Fibroblast of lung (primary cell): ENCODE measurements at places on chromosomes 2 and 18.

GRCh38 chr18:32420084-32420750 is 50.5 kb downstream of the GAREM1 start:
- no peak for DNase-seq

GRCh38 chr2:16588565-16588964 is 77.1 kb downstream of the CYRIA start:
- no peak for DNase-seq

- no peak for DNase-seq
Measured at GRCh38 chr2:579961-580360, 97.2 kb downstream of the TMEM18 start.

- DNase-seq, result no peak
Measured at GRCh38 chr2:5756272-5756671, 64.1 kb downstream of the SOX11 start.

- peak; percentile 19 for DNase-seq
Measured at GRCh38 chr18:76426737-76427305, 68.2 kb downstream of the ZNF516 start.

DNA sequence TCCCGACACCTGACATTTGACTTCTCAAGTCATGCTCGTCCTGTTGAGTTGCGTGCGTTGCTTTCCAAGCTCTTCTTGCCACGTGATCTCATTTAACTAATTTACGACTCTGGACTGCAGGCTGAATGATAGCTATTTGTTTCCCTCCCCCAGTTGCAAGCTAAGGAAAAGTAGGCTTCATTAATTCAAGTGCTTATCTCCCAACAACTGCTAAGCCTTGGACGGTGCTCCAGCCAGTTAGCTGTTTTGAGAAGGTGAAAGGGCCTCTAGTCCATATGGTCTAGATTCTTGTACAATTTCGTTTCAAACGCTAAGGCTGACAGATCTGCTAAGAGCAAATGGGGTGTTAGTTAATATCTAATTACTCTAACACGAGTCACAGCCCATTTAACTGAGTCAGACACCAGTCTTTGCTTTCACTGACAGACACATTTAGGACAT is 21.1 kb downstream of the GPR45 start:
- DNase-seq, result no peak

DNA sequence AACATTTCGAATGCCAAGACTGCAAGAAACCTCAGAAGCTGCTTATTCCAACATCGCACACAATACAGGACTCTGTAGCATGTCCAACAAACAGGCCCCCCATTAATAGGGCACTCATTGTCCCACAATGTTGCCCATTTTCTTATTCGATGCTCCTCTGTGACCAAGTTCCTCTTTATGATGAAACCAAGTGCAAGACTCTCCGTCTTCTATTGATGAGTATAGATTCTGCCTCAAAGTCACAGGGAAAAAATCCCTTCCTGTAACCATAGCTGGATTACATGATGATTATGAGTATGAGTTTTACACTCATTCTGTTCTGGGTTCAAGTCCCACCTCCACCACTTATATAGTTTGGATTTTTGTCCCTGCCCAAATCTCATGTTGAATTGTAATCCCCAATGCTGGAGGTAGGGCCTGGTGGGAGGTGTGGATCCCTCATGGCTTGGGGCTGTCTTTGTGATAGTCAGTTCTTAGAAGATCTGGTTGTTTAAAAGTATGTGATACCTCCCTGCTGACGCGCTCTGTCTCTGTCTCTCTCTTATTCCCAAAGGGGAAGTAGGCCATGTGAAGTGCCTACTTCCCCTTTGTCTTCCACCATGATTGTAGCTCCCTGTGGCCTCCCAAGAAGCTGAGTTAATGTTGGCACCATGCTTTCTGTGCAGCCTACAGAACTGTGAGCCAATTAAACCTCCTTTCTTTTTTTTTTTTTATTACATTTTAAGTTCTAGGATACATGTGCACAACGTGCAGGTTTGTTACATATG is 148.7 kb downstream of the OSR1 start:
- no peak for DNase-seq

DNA sequence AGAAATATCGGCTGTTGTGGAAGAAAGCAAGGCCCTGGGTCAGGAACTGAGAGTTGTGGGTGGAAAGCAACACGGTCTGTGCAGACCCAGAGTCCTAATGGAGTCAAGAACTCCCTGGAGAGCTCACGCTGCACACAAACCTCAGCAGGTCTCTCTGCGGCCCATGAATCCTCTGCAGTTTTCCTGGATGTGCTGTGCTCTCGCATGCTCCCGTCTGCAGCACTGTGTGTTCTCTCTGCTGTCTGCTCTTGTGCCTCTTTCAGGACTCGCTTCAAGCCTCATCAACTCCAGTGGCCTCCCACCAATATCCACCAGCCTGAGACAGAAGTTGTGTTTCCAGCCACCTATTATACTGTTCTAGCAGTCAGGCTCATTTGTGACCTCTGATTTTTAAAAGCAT is 24.3 kb downstream of the RNU4ATAC start:
- DNase-seq, result no peak

GRCh38 chr2:17620280-17620679 is 79.8 kb downstream of the VSNL1 start:
- peak; percentile 84 for DNase-seq

- no peak for DNase-seq
Measured at GRCh38 chr2:128455721-128456050, 137.0 kb upstream of the HS6ST1 start.

GRCh38 chr2:121356058-121356640 is 71.1 kb upstream of the TFCP2L1 start:
- DNase-seq, result peak; percentile 80

- DNase-seq, result peak; percentile 41
Measured at GRCh38 chr2:6960659-6961058, 43.4 kb downstream of the RNF144A start.

DNA sequence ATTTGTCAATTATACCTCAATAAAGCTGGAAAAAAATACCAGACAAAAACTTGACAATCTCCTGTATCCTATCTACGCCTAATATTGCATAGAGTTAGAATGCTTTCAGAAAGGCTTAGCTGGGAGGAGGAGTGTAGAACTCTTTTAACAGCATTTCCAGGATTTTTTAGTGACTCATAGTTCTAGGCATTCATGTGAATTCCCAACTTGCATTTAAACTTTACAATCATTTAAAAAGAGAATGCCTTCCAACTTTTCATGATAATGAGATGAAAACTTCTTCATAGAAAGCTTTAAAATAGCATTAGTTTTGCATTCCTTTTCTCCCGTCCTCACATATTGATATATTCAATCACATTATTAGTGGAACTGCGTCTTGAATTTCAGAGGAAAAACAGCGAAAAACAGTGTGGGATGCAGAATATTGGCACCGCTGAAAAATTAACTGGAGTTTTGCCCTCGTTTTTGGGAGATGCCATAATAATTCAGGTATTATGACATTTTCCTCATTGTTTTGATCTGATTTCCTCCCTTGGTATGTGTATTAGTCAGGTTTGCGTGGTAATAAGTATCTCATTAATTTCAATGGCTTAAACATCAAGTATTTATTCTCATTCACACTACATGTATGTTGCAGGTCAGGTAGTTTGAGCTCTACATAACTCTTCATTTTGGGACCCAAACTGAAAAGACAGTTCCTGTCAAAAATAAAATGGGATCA is 293.2 kb upstream of the FIGN start:
- DNase-seq, result peak; percentile 83

GRCh38 chr2:65979446-65979845 is 455.5 kb upstream of the MEIS1 start:
- DNase-seq, result no peak

DNA sequence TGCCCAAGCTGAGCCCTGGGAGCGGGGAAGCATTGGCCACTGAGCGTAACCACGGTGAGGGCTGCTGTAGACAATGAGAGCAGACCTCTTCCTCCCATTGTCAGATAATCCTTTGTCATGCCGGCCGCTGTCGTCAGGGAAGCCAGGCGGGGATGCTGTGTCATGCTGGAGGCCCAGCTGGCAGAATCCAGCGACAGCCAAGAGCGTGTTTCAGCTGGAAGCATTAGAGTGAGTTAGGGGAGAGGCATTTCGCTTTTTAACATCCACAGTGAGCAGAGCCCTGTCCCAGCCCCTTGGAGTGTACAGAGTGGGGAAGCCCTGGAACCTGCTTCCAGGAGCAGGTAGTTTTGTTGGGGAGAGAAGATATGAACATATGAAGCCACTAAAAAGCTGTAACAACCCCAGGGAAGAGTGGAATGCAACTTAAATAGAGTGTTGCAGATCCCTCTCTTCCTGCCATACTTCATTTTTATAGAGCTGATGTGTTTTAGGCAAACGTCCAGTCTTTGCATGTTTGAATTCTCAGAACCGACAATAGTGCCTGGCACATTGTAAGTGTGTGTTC is 7.0 kb downstream of the CTIF start:
- DNase-seq, result peak; percentile 85

GRCh38 chr2:206802654-206803514 is 37.5 kb downstream of the FASTKD2 start:
- DNase-seq, result no peak

DNA sequence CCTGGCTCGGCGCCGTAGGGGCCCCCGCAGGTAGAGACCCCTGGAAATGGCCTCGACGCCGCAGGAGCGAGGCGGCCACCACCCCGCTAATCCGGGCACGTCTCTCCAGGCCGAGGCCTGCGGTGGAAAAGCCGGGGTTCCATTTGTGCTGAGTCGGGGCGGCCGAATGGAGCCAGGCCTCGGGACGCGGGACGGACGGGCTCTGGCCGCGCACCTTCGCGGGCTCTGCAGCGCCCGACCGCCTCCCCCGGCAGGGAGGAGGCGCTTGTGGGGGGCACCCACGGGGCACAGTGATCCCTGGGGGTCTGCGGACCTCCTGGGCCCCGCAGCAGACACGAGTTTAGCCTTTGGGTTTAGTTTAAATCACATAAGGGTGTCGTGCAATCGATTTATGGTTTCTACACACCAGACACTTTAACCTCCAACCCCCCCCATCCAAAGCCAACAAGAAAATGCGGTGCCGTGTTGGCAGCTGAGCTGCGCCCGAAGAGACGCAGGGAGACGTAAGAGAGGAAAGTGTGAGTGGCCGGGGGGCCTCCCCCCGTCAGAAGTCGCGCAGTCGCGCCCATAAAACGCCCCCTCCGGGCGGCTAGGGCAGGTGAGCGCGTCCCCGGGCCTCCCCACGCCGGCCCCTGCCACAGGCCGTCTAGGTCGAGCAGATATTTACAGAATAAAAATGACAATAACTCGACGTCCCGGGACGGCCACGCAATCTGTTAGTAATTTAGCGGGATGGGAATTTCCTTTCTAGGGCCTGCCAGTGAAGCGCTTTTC is 1.0 kb upstream of the NFATC1 start:
- DNase-seq, result peak; percentile 56

DNA sequence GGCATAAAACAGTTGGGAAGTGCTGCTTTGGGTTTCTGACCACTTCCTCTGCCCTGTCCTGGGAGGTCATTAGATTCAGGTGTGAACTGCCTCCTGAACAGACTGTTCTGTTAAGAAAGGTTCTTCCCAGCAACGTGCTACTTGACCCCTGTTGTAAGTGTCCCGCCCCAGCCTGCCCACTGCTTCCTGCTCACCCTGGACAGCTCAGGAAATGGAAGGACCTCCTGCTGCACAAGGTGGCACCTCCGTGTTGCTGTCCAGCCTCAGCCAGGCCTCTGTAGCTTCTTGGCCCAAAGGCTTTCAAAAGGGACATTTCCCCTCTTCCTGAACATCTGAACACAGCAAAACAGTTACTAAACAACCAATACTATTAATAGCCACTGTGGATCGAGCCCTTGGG is 5.3 kb downstream of the TOGARAM2 start:
- no peak for DNase-seq

GRCh38 chr2:60581433-60582282 is 28.2 kb upstream of the BCL11A start:
- DNase-seq, result peak; percentile 23

- no peak for DNase-seq
Measured at GRCh38 chr2:166117491-166117890, 10.3 kb downstream of the SCN1A start.

GRCh38 chr2:157260533-157261198 is 3.2 kb downstream of the GALNT5 start:
- no peak for DNase-seq

DNA sequence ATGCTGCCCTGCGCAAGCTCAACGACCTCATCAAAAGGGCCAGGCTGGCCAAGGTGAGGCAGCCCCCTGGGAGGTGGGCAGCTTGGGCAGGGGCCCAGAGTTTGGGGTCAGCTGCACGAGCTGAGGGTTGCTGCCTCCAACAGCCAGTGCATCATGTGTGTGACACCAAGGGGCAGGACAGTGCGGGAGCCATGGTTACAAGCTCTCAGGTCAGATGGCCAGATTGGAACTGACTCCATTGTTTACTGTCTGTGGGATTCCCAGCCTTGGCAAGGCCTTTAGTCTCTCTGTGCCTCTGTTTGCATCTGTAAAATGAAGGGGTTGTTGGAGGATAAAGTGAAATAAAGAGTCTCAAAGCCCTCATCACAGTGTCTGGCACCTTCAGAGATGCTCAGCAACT is 26.9 kb downstream of the EHD3 start:
- no peak for DNase-seq

DNA sequence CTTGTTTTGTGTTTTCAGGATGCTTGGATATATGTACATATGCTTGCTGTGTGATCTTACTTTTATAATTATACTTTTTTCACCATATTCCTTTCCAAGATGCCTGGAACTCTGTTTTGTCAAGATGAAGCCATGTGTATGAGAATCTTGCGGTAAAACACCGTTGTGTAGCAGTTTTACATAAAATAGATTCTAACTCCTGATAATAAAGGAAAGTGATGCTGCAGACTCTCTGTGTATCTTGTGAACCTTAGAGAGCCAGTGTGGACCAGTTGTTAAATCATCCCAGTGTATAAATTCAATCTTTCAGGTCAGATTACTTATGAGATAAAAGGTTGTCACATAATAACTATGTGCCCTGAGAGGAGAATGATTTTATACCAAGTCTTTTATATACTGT is 12.5 kb upstream of the ITGA4 start:
- no peak for DNase-seq

- DNase-seq, result peak; percentile 46
Measured at GRCh38 chr2:69149631-69150215, 136.7 kb downstream of the ANTXR1 start.

GRCh38 chr18:9095297-9096006 is 7.0 kb upstream of the NDUFV2 start:
- DNase-seq, result peak; percentile 59

DNA sequence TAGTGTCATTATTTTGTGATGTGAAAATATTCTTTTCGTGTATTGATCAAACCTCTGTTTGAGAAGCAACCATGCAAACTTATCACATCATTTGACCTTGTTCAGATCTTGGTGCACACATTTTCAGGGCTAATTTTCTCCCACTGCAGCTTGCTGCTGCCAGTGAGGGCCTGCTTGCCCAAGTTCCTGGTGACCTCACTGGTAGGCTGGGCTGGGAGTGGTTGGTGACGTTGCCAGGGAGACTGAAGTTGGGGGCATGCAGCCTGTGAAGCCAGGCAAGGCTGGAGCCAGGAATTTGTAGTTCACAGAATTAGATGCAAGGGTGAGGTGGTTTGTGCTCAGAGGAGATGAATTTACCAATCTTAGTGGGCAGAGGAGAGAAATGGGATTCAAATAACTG is 38.5 kb downstream of the PARD3B start:
- DNase-seq, result no peak
